ENCODE measurements at places on chromosomes 6 and 20. TPM values are rescaled to one million over a fixed set of nuclear protein-coding genes. Genes with fewer than 3 reads are reported as not detected.

The TFAP2D gene
- total RNA-seq = not detected

The SLX4IP gene
- 6.0 TPM for total RNA-seq

The CNKSR3 gene
- total RNA-seq = not detected

The PBOV1 gene
- not detected for total RNA-seq

The SLC17A2 gene
- total RNA-seq = not detected

The NOX3 gene
- not detected for total RNA-seq

The DEFB110 gene
- total RNA-seq = not detected

The ZC2HC1B gene
- not detected for total RNA-seq

The FAM83C gene
- not detected for total RNA-seq

The MEP1A gene
- not detected for total RNA-seq

The RNF146 gene
- total RNA-seq = 18.2 TPM

The ZBTB9 gene
- total RNA-seq = 7.4 TPM

The FAM209A gene
- total RNA-seq = 1.7 TPM

The ANGPT4 gene
- total RNA-seq = not detected

The GSTA2 gene
- total RNA-seq = not detected

The NMBR gene
- not detected for total RNA-seq

Measured in activated CD8-positive, alpha-beta memory T cell treated with anti-CD3 and anti-CD28 coated beads, Interleukin-2, amount 10 ng/mL, durations not matched to agents 7 days and 5 days (primary cell).